ENCODE measurements at places on chromosomes 1 and 21. TPM values are rescaled to one million over a fixed set of nuclear protein-coding genes. Genes with fewer than 3 reads are reported as not detected.

Gene OLFM3
- 5.1 TPM for total RNA-seq

Gene AMIGO1
- total RNA-seq, result 7.6 TPM

Gene OR2T11
- 0.06 TPM for total RNA-seq

Gene CASQ2
- total RNA-seq, result 70.6 TPM

Gene TFAP2E
- 0.82 TPM for total RNA-seq

Gene FRRS1
- total RNA-seq, result 13.4 TPM

Gene ZNF695
- total RNA-seq, result 4.2 TPM

Gene SPRR2A
- not detected for total RNA-seq

Gene NGF
- total RNA-seq, result 2.2 TPM

Gene KAZN
- total RNA-seq, result 23.9 TPM

Gene BCAR3
- 21.5 TPM for total RNA-seq

Gene SLC22A15
- 8.5 TPM for total RNA-seq

Gene CELA2A
- total RNA-seq, result not detected

Gene FCGR1A
- 6.2 TPM for total RNA-seq

Gene PRRX1
- 33.0 TPM for total RNA-seq

Gene CR1L
- 2.5 TPM for total RNA-seq

Gene PROX1
- 8.2 TPM for total RNA-seq

Gene LRRC7
- 9.9 TPM for total RNA-seq

Gene OR2T33
- not detected for total RNA-seq

Gene CD84
- 3.7 TPM for total RNA-seq

Gene GBP3
- 13.6 TPM for total RNA-seq

Gene PPP1R8
- total RNA-seq, result 35.6 TPM

Gene HRNR
- total RNA-seq, result not detected

Gene GPR89B
- 40.1 TPM for total RNA-seq

Gene CDC42BPA
- total RNA-seq, result 70.0 TPM

Gene CRYAA
- not detected for total RNA-seq

Gene EPHA2
- total RNA-seq, result 32.3 TPM

Gene LCE2B
- not detected for total RNA-seq

Gene GNG4
- 2.6 TPM for total RNA-seq

Gene NKAIN1
- 1.1 TPM for total RNA-seq

Gene OPTC
- not detected for total RNA-seq

Gene OR10J1
- not detected for total RNA-seq

Gene MTARC1
- total RNA-seq, result 12.9 TPM

Gene RCSD1
- 26.0 TPM for total RNA-seq

Gene TRAF3IP3
- total RNA-seq, result 4.3 TPM

Gene RGS16
- 3.7 TPM for total RNA-seq

Gene PCAT6
- not detected for total RNA-seq

Gene C1orf141
- total RNA-seq, result not detected

Gene VWA5B1
- total RNA-seq, result 2.4 TPM

Gene TMEM269
- 0.47 TPM for total RNA-seq

Gene PWP2
- 16.1 TPM for total RNA-seq

Gene EPHB2
- total RNA-seq, result 20.8 TPM

Gene LINGO4
- 0.47 TPM for total RNA-seq

Gene HSD3B1
- not detected for total RNA-seq

Gene PPM1J
- 2.3 TPM for total RNA-seq

Gene CD52
- 7.6 TPM for total RNA-seq

Gene EVI5
- 45.8 TPM for total RNA-seq

Gene RGS13
- total RNA-seq, result not detected

Gene MINDY1
- 45.6 TPM for total RNA-seq

Gene KRTAP12-4
- not detected for total RNA-seq

Gene SH3D21
- total RNA-seq, result 19.5 TPM

Gene TMEM82
- 2.5 TPM for total RNA-seq

Gene PBX1
- 160 TPM for total RNA-seq

Gene CD58
- 19.6 TPM for total RNA-seq

Gene C1QTNF12
- total RNA-seq, result 5.3 TPM

Data from metanephros (tissue), 2 donors.